Occipital lobe (tissue), 3 donors: ENCODE measurements at places on chromosomes 1 and 21. TPM values are rescaled to one million over a fixed set of nuclear protein-coding genes. Genes with fewer than 3 reads are reported as not detected.

The FCMR gene
- 0.47 TPM for total RNA-seq

The VHLL gene
- 0.94 TPM for total RNA-seq

The FABP3 gene
- 93.1 TPM for total RNA-seq

The HES3 gene
- total RNA-seq = not detected

The AMPD1 gene
- not detected for total RNA-seq

The PGBD5 gene
- 25.6 TPM for total RNA-seq

The FAF1 gene
- total RNA-seq = 40.4 TPM

The RGS4 gene
- 1.9 TPM for total RNA-seq

The CHIA gene
- not detected for total RNA-seq

The FAM20B gene
- total RNA-seq = 50.8 TPM

The SLC6A17 gene
- total RNA-seq = 13.9 TPM

The ATAD3C gene
- 0.62 TPM for total RNA-seq

The MTARC1 gene
- total RNA-seq = 9.4 TPM

The SPRR2A gene
- total RNA-seq = not detected

The TCP10L gene
- 1.9 TPM for total RNA-seq

The HTR6 gene
- 0.16 TPM for total RNA-seq

The PRDM16 gene
- 6.7 TPM for total RNA-seq

The CNR2 gene
- not detected for total RNA-seq

The DEPDC1 gene
- 4.2 TPM for total RNA-seq

The TRAF3IP3 gene
- 0.47 TPM for total RNA-seq

The CLCA2 gene
- total RNA-seq = under 0.01 TPM

The MYOM3 gene
- total RNA-seq = under 0.01 TPM

The GPBP1L1 gene
- total RNA-seq = 55.4 TPM

The PADI3 gene
- total RNA-seq = not detected

The TRIM67 gene
- total RNA-seq = 44.9 TPM

The CNIH3 gene
- 18.2 TPM for total RNA-seq

The CELA2A gene
- total RNA-seq = not detected

The LY9 gene
- not detected for total RNA-seq

The KRTAP26-1 gene
- not detected for total RNA-seq

The KMO gene
- 0.47 TPM for total RNA-seq

The TRIM17 gene
- 0.78 TPM for total RNA-seq

The LCE7A gene
- not detected for total RNA-seq

The KIF26B gene
- total RNA-seq = 31.7 TPM

The LAMC1 gene
- total RNA-seq = 37.7 TPM

The TRIM63 gene
- 0.16 TPM for total RNA-seq

The ALX3 gene
- 0.31 TPM for total RNA-seq

The BNIPL gene
- total RNA-seq = 0.16 TPM

The STUM gene
- 24.3 TPM for total RNA-seq

The TRNP1 gene
- 16.4 TPM for total RNA-seq

The PLA2G2F gene
- not detected for total RNA-seq

The SNX7 gene
- total RNA-seq = 163 TPM

The ARHGEF10L gene
- total RNA-seq = 22.3 TPM

The AMY1A gene
- not detected for total RNA-seq

The TEDDM1 gene
- total RNA-seq = not detected

The EXTL1 gene
- total RNA-seq = 2.3 TPM

The MEX3A gene
- total RNA-seq = 42.4 TPM

The EXOSC10 gene
- 44.1 TPM for total RNA-seq

The G0S2 gene
- 2.3 TPM for total RNA-seq

The AQP10 gene
- total RNA-seq = not detected

The TNFRSF18 gene
- not detected for total RNA-seq

The NUCKS1 gene
- 257 TPM for total RNA-seq

The RNU1-3 gene
- total RNA-seq = under 0.01 TPM

The HUNK gene
- 9.4 TPM for total RNA-seq

The UQCRHL gene
- total RNA-seq = 2.7 TPM

The KCNJ9 gene
- 14.7 TPM for total RNA-seq

The FGR gene
- total RNA-seq = 0.78 TPM

The PTPN22 gene
- 1.2 TPM for total RNA-seq

The FAM72C gene
- total RNA-seq = 0.16 TPM

The CFAP74 gene
- 0.47 TPM for total RNA-seq

The TTC22 gene
- total RNA-seq = 0.16 TPM
